Effector memory CD4-positive, alpha-beta T cell (primary cell): ENCODE measurements at places on chromosomes 1 and 21.

GRCh38 chr1:118716775-118717174 lies 271.4 kb downstream of the TBX15 start:
- DNase-seq = no peak

DNA sequence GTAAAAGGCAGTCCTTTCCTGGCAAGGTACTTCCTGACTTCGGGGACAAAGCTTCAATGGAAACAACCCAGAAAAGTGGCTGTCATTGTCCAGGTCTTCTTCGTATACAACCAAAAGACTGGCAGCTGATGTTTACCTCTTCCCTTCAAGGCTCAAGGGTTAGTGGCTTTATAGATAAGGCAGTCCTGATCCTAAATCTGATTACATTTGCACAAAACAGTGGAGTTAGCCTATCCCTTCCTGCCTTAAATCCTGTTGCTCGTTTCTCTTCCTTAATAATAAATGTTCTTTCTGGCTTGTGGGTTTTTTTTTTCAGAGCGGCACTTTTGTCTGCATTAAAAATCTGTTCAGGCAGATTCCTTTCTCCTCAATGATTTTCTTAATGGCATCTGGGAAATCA lies 169.3 kb upstream of the KCTD3 start:
- no peak for DNase-seq

- DNase-seq = no peak
Measured at GRCh38 chr1:214384373-214385079, 103.6 kb downstream of the SMYD2 start.

DNA sequence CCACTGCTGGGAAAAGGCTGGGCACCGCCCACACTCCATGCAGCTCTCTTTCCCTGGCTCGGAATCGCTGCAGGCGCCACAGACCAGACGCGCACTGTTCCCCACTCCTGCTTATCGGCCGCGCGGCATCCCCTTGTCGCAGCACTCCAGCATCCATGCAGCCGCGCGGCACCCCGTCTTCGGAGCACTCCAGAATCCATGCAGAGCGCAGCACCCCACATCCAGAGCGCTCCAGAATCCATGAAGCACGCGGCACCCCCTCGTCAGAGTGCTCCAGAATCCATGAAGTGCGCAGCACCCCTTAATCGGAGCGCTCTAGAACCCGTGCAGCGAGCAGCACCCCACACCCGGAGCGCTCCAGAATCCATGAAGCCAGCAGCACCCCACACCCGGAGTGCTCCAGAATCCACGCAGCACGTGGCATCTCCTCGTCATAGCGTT lies 9.5 kb downstream of the TFF3 start:
- DNase-seq = no peak

- no peak for DNase-seq
Measured at GRCh38 chr1:53871221-53871620, 18.4 kb downstream of the YIPF1 start.

GRCh38 chr1:2322581-2323211 lies 68.7 kb downstream of the MORN1 start:
- DNase-seq = no peak

DNA sequence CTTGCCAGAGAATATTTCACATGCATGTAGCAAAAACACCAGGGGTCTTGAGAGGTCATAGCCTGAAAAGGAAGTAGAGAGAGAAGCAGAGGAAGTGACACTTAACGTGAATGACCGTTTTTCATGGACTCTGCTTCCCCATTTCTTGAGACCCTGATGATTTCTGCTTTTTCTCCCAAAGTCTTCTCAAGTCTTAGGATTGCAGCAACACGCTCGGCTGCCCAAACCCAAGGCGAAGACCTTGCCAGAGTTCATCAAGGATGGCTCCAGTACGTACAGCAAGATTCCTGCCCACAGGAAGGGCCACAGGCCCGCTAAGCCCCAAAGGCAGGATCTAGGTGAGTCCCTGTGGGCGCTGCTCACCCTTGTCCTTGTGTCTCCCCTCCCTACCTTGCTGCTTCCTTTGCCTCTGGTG lies 12.8 kb downstream of the THEMIS2 start:
- DNase-seq = no peak

DNA sequence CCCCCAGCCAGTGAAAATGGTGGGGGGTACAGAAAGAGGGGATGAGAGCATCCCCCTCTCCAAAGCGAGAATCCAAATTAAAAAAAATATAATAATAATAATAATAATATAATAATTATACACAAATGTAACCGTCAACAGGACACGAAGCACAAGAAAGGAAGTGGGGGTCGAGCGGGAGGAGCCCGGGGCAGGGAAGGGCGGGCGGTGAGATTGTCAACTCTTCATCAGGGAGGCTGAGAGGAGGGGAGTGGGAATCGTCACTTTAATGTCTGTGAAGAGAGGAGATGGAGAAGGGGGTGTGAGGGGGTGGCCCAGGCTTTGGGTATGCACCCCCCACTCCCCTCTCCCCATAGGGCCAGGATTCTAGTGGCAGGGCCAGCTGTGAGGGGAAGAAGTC lies 33.2 kb downstream of the MEF2D start:
- no peak for DNase-seq

DNA sequence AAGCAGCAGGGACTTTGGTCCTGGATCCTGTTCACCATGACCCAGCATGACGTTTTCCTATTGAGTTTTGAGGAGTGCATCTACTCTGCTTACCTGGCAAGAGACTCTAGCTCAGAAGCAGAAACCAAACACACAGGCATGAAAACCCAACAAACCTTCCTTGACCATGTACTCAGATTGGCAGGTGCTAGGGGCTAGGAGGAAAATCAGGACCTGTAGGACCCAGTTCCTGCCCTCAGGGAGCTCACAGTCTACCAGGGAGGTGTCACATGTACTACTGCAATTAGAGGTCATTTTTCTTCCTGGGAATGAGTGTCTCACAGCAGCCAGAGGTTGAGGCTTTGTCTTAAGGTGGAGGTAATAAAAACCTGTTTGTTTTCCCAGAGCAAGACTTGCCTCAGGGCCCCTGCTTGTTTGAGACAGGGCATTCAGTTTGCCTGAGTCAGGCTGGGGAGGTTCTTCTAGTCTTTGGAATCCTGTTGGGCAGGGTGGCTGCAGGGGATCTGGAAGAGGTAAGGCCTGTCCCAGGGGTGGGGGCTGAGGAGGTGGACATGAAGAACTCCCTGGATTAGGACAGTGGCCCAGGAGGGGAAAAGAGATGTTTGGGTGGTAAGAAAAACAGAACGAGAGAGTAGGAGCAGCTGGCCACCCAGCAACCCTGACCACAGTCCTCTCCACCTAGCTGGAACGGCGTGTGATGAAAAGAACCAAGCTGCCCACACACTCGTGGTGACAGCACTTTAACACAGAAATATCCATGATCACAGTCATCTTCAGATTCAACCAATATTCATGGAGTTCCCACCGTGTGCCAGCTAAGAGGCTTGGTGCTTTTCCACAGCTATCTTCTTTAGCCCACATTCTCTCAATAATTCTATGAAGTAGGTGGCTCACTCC lies 30.8 kb downstream of the IER5 start:
- no peak for DNase-seq

DNA sequence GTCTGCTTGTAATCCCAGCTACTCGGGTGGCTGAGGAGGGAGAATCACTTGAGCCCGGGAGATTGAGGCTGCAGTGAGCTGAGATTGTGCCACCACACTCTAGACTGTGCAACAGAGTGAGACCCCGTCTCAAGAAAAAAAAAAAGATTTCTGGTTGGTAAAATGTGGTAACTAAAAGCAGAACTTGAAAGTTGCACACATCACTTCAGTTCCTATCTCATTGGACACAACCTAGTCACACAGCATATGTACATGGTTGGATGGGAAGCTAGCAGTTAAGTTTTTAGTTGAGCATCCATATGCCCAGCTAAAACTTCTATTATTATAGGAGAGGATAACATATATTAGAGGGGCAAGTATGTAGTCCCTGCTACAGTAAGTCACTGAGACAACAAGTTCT lies 22.1 kb downstream of the BCAS2 start:
- DNase-seq = no peak

- no peak for DNase-seq
Measured at GRCh38 chr21:44780767-44781459, 20.7 kb downstream of the UBE2G2 start.

DNA sequence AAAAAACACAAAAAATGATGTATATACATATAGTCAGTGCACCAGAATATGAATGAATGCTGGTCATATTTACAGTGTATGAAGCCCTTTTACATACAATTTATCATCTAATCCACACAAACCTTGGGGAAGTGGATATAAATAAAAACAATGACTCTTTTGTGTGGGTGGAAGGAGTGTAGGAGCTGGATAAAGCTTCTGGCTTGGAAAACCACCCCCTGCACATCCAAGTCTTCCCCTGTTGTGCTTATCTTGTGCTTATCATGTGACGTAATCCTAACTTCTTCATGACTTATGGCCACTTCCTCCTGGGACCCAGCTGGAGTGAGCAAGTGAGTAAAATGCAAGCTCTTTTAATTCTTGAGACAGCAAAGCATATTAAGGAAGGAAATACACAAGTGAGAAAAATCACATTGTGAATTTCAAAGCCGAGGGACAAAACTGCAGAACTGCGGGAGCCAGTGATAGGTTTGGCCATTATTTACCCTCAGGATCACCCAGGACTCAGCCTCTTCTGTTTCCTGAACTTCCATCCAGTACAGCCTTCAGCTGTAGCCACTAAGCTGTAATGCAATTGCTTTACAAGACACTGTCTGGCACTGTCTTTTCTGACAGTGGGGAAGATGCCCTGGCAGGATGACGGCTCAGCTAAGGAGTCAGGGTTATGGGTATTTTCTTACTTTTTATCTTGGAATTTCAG lies 104.0 kb upstream of the PPM1J start:
- DNase-seq = no peak

DNA sequence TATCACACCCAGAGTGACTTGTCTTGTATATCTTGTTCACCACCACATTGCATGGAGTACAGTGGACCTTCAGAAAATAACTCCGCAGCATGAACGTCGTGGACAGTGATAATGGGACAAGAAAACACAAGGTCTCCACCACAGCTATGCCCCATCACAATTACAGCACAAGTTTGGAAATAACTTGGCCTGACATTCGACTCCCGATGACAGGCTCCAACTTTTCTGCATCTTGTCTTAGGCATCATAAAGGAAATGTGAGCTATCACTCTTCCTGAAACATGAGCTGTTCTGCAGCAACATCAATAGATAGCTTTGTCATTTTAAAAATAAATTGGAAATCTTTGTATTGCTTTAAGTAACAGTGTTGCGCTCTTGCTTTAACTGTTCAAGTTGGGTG lies 2.9 kb downstream of the RRP1B start:
- DNase-seq = no peak

- DNase-seq = no peak
Measured at GRCh38 chr1:109933856-109934711, 23.4 kb downstream of the CSF1 start.

DNA sequence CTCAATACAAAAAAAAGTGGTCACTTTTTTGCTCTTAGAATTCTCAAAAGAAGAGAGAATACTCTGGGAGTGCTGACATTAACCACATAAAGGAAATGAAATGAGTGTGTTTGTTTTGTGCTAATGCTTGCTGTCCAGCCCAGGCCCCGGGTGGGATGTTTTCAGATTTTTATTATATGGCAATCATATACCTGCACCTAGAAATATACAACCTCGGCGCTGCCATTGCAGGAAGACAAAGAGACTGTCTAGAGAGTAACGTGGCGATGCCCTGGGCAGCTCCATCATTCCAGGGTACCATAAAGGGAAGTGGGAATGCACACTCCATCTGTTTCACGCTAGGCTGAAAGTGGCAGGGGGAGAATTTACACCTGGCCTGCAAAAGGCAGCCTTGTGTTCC lies 7.1 kb downstream of the BACE2 start:
- no peak for DNase-seq

GRCh38 chr1:39544327-39544726 lies 32.3 kb downstream of the PABPC4 start:
- no peak for DNase-seq

DNA sequence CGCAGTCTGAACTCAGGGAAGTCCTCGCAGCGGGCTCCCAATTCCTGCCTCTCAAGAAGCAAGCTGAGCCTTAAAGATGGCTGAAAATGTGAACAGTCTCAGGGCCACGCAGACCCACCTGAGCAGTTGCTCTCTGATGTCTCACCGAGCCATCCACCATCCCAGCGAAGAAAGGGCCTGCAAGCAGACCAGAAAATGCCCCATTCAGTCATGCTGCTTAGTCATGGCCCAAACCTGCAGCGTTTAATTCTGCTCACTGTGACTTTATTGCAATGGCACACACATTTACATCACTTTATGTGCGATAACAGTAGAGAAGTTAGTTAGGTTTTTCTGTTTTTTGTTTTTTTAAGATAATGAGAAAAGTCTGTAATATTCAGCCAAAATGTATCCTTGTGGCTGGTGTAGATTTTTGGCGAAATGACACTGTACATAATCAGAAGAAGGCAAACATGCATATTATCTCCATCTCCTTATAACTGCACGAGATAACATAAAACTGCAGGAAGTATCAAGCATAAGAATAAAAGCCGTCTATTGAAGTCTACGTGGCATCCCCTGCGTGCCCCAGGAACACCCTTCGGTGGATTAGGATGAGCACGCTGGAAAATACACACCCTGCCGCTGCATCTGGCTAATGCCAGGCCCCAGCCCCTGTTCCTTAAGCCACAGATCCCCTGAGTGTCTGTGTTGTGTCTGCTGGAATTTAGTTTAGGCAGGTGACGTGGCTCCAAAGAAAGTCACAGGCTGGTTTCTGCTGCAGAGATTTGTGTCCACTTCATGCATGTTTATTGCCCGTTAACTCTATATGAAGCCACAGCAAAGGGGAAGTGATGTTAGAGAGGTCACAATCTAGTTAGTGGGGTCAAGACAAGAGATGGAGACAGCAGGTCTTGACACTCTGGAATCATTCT lies 119.8 kb upstream of the IRF2BP2 start:
- DNase-seq = no peak

GRCh38 chr1:156887734-156888133 lies 5.8 kb upstream of the PEAR1 start:
- no peak for DNase-seq

DNA sequence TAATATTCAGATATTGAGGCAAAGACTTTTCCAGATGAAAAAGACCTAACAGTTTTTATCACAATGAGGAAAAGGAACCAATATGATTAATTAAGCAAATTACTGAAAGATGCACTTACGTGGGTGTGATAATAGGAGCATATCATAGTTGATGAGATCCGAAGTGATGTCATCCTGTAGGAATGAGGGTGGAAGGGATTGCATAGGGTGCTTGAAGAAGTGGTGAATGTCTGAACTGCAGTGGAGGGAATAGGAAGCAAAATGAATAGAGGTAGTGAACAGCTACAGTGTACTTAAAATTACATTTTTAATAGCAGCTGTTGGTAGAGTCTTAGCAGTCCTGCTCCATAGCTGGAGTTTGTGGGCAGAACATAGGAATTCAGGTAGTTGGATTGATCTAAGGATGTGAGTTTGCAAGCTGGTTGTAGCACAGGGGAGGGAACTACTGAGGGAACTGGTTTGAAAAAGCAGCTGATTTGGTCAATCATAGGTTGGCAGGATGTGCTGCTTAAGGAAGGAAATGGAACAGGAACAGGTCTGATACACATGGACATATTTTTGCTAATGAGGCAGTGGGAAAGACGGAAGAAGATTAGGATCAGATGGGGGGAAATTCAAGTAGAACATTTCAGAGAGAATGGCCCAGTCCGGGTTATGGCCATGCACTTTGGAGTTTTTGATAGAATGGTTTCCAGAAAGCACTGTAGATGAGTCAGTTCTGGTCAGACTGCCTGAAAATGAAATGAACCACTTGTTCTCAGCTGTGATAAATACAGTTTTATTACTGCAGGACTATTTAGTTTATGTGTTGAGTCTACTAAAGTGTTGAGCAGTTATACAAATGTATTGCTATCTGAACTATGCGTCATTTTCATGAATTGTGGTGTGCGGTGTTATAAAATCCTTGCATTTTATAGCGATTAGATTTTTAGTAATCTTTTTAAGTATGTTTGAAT lies 155.8 kb downstream of the RYR2 start:
- DNase-seq = no peak
